ENCODE measurements at places on chromosomes 6 and 20.

GRCh38 chr6:166197361-166197760 lies 29.7 kb upstream of the TBXT start:
- DNase-seq: no peak

DNA sequence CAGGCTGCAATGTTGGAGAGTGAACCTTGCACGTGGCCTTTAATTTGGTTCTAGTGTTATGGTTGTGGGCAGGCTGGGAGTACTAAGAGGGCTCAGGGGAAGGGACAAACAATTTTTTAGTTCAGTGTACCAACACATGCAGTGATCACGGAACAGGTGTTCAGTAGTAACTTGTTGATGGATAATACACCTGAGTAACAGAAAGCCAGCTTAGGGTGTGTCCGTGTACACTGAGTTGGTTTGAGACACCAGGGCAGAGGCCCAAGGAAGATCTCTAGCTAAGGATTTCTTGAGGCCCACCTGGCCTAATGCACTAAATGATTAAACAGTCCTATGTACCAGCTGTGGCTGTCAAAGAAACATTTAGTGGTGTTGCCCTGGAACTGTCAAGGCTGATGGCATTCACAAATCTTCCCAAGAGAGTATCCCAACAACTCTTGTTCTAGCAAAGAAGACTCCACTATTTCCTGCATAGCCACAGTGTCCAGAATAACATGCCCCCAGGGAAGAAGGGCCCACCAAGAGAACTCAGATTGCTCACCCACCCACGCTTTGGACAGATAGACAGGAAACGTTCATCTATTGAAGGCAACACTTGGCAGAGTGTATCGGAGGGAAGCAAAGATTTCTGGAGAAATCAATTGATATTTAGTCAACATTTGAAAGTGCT lies 60.0 kb downstream of the CD83 start:
- DNase-seq: no peak

DNA sequence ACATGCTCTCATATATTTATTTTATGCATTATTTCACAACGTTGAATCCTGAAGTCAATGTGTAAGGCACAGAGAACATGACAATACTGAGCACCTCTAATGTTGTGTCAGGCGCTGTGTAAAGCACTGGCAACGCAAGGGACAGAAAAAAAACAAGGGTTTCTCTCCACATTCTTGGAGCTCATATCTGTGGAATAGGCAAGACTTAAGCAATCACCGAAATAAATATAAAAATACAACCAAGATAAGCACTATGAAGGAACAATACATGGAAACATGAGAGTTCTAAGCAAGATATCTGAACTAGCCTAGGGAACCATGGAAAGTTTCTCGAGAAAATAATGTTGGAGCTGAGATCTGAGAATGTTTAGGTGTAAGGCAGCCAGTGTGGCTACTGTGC lies 1.7 kb upstream of the DST start:
- DNase-seq: no peak

DNA sequence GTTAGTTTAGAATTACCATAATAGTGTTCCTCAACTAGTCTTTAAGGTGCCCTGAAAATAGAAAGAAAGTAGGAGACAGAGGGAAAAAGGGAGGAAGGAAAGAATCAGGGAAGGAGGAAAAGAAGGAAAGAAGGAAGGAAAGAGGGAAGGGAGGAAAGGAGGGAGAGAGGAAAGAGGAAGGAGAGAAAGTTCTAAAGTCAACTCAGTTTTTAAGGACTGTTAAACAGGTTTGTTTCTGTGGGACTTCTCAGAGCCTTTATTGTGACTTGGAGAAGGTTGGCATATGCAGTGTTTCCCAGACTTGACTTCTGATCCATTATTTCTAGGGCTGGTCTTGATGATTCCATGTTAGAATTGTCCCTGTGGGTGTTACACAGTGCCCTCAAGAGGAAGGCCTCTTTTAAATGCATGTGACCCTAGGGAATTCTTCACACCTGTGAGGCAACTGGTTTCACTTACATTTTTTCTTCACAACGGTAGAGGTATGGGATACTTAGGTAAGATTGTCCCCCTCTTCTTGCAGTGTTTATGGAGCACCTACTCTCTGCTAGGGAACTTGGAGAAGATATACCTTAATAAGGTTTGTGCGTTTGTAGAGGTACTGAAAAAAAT lies 132.7 kb upstream of the GMDS start:
- no peak for DNase-seq

DNA sequence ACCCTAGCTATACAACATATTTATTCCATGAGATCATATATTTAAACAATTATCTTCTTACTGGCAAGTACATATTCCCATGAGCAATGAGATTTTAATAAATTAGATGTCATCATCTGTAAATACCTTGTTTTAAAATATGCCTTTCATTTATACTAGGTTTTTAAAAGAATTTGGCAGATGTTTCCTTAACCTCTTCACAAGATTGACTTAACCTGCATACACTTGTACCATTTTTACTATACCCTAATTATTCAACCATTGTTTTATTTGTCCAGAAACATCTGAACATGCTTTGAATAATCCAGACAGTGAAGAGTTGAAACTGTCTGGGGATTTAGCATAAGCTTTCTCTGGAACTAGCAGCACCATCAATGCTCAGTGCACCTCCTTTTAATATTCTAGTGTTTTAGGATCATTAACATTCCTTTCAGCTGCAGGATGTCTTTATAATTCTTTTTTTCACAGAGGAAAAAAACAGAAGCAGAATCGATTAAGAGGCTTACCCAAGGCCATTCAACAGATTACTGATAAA lies 188.0 kb upstream of the TENT5A start:
- no peak for DNase-seq

DNA sequence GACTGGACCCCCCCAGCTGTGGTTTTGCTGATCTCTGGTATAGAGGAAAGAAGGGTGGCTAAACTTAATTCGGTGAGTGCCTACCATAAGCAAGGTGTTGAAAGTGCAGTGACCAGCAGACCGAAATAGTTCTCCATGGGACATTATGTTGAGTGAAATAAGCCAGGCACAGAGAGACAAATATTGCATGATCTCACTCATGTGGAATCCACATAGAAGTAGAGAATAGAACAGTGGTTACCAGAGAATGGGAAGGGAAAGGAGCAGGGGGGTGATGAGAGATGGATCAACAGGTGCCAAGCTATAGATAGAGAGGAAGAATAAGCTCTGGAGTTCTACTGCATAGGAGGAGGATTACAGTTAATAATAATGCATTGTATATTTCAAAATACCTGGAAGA lies 9.7 kb upstream of the GCNT2 start:
- DNase-seq: no peak

DNA sequence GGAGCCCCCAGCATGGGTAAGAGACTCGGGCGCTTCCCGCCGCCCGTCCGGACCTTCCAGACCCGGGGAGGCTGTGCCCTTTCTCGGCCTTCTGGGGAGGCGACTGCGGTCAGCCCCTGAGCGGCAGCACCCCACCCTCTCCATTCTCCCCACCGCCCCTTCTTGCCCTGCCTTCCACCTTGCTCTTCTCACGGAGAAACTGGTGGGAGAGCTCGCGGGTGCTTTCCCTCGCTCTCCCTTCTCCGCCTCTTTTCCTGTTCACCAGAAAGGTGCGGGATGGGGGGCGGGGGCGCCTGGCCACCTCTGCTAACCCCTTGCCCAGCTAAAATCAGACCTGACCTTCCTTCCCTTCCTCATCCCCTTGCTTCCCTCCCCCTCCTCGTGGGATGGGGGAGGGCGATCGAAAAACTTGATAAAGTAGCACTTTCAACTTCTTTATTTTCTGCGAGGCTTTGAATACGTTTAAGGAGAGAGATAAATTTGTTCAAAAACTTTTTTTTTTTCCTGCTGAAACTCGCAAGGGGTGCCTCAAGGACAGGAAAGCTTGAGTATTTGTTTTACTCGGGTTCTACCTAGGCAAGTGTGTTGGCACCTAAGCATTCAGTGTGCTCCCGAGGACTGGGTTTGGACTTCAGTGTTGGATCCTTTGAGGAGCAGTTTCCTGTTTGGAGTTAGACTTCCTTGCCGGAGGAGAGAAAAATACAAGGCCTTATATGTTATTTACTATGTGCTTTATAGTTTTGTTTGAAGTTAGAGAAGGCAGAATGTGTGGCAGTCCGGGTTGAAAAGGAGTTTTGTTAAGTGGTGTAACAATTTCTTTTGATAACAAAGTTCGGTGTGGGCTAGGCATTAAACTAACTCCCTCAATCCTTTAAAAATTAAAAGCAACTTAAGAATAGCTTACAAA lies 897 bp downstream of the CD2AP start:
- no peak for DNase-seq

DNA sequence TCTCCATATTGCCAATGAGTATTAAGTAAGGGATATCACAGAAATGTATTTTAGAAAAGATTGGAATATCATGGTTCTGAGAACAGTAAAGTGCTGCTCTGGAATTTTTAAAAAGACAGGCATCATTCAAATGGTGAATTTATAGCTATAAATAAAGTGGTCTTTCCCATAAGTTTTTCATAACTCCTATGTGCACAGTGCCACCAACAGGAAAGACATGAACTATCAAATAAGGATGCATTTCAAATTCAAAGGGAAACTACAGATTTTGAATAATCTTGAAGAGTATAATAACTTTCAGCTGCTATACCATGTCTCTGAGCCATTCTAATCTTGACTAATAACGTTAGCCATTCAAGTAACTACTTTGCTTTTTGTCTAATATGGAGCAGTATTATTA lies 456.8 kb upstream of the GJE1 start:
- DNase-seq: no peak

DNA sequence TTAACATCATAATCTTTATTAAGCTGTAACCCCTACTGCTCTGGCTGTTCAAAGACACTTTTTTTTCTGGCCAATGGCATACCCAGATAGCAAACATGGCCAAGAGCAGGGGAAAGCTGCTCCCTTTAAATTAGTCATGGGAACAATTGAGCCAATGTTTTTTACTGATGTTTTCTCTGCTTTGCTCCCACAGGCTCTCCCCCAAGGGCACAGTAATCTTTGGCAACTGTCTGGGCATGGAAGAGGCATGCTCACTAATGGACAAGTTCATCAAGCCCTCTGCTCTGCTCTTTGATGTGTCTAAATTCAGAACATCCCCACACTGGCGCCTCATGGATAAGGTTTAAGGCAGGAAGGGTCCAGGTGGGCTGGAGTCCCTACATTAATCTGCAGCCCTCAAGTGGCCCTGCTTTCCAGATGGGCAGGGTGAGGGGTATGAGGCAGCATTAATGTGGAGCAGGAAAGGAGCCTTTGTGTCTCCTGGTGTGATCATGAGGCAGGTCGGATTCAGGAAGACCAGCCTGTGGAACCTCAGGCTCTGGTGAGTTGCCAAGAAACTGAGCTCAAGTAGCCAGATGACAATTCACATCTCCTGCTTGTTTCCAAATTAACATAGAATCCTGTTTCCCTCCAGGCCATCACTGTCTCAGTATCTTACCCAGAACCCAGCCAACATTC lies 227.0 kb upstream of the CST7 start:
- peak; percentile 31 for DNase-seq

GRCh38 chr6:44253307-44254101 lies 3.8 kb downstream of the SLC35B2 start:
- DNase-seq: no peak

DNA sequence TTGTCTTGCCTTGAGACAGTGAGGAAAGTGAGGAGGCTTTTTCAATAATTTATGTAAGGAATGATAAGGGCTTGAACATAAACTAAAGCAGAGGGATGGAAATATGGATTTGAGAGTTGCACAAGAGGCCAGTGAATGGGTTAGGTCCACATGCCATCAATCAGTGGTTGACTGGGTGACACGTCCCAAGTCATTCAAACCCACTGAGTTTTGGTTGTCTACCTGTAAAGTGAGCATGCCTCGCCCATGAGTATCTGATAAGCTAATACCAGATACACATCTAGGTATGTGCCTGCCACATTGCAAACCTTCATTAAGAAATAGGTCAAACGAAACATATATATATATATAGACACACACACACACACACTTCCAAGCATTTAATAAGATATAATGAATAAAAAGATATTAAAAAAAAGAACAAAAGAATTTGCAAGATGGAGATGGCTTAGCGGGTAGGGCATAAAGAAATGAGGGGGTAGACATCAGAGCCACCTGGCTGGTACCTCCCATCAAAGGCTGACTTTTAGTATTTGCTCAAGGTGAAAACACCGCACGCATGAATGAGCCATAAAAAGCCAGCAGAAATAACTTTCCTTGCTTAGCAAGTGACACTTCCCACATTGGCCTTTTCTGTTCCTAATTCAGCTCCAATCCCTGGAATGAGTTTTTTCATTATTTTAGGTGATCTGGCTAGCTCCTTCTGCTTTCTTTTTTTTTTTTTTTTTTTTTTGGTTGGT lies 109.1 kb upstream of the GGTLC1 start:
- no peak for DNase-seq

GRCh38 chr6:82247505-82248272 lies at the start of gene IBTK:
TSS of gene IBTK (minus strand) at chr6:82247744. CDS start at chr6:82240486, 7,258 bp downstream.
- DNase-seq: peak; percentile 65

- no peak for DNase-seq
Measured at GRCh38 chr20:35368666-35369423, 42.9 kb downstream of the UQCC1 start.

DNA sequence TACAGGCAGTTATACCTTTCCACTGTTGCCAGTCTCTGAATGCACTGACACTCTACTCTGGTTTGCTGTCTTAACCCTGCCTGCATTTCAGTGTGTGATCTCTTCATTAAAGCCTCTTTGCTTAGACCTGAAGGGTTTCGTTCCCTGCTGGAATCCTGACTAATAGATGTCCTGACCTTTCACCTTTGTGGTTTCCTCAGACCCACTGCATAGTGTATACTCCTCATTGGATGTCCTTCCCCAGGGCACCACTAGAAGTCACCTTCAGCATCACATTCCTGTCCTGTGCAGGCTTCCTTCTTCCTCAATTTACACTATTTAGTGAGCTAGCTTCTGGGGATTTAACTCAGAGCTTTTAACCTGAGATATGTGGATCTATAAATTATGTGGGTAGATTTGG lies 120.6 kb downstream of the RCAN2 start:
- no peak for DNase-seq

DNA sequence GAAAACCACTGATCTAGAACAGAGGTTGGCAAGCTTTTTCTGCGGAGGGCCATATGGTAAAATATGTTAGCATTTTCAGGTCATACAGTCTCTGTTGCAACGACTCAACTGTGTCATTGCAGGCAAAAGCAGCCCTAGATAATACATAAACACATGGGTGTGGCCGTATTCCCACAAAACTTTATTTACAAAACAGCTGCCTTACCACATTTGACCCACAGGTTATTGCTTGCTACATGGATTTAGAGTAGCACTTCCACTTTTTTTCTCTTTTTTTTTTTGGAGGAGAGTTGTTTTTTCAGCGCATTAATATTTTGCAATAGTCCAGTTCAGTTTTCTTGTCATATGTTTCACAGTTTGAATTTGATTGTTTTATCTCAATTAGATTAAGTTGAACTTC lies 2.5 kb upstream of the IGF2R start:
- DNase-seq: no peak
